Activated T-helper 9 cell treated with anti-CD3 and anti-CD28 coated beads, Interleukin-2, amount 50 U/mL, for 16 hours (primary cell): ENCODE measurements at places on chromosomes 2 and 18.
A peak's percentile ranks its signal among the peaks of the same experiment; 100 is the strongest.

GRCh38 chr2:105439141-105439540 lies 40.3 kb upstream of the FHL2 start:
- DNase-seq = no peak

DNA sequence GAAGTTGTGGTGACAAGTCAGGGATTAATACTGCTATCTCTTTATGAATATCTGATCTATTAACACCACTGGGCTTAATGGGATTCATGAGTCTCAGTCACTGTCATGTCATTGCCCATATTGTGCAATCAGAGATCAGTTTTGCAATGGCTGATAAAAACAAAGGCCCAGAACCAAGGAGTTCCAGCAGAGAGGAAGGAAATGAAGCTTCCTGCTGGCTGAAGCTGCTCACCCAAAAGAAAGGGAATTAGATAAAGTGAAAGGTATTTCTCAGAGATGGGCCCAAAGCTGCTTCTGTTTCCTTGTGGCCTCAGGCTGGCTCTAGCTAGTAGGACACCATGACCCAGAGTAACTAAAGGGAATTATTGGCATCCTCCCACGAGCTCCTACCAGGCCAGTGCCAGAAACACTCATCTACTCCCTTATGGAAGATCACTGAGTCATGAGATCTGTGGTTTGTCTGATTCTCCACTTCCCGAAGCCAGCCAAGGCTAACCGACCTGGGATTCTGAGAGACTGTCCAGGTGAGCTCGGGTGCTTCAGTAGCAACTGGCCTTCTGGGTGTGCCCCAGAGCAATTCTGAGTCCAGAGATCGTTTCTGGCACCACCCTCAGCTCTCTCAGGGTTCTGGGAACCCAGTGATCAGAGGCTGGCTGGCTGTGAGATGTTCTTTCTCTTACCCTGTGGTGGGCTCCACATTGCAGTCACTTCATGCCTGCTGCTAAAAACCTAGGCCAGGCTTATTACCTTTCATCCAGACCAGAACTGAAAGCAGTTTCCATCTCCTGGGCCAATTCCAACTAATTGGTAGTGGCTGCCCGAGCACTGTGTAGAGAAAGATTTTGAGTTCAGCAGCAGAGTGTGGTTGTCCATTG lies 129.5 kb upstream of the PELI1 start:
- no peak for DNase-seq

DNA sequence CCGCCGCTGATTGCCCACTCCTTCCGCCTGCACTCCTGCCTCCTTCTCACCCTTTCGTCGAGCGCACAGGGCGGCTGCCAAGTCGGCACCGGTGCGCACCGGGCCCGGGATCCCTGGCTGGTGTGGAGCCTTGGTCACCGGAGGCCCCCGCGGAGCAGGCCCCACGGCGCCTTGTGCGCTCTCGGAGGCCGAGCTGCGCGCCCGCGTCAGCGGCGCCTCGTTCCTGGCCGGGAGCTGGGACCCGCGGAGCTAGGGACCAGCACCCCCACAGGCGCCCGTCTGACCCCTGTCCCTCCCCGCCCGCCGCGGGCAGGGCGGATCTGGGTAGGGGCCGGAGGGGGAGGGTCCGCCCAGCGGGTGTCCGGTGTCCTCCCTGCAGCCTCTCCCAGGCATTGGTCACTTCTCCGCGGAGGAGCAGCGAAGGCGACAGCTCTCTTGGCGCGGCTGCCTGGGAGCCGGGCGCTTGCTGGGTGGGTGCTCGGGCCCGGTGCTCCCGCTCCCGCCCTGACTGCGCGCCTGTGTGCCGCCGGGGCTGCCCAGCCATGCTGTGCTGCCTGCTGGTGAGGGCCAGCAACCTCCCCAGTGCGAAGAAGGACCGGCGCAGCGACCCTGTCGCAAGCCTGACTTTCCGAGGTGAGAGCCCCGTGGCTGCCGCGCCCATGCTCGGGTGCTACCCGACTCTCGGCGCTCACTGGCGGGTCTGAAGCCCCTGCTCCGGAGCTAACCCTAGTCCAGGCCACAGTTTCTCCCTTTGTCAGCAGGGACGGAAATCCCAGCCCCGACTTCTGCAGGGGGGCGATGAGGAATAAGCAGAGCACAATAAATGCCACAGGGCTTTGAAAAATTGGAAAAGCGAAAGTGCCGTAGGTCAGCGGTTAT lies 13.2 kb downstream of the DYSF start:
- DNase-seq = no peak

DNA sequence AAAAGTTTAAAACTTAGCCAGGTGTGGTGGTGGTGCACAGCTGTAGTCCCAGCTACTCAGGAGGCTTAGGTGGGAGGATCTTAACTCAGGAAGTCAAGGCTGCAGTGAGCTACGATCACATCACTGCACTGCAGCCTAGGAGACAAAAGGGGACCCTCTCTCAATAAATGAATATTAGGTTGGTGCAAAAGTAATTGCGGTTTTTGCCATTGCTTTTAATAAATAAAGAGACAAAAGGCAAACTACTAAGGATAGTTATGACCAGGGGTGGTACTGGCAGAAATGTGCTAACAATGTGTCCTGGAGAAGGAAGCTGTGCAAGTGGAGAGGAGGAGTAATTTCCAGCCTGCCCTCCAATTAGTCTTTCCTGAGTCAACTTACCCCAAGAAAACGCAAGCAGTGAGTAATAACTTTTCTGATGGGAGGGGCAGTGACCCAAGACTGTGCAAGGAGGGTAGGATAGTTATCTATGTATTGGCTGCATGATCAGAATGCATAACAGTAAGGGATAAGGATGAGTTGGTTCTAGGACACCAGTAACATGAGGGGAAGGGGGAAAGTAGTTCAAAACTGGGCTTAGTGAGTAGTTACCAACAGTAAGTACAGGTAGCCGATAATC lies 1.5 kb downstream of the EXOC6B start:
- DNase-seq = no peak

- DNase-seq = no peak
These were observed 528.1 kb upstream of the DCC start for GRCh38 chr18:51811883-51812282.

- DNase-seq = no peak
These were observed 812.8 kb downstream of the LRP1B start for GRCh38 chr2:141317986-141318385.

GRCh38 chr18:58046093-58046793 lies 2.2 kb downstream of the NEDD4L start:
- DNase-seq = no peak

DNA sequence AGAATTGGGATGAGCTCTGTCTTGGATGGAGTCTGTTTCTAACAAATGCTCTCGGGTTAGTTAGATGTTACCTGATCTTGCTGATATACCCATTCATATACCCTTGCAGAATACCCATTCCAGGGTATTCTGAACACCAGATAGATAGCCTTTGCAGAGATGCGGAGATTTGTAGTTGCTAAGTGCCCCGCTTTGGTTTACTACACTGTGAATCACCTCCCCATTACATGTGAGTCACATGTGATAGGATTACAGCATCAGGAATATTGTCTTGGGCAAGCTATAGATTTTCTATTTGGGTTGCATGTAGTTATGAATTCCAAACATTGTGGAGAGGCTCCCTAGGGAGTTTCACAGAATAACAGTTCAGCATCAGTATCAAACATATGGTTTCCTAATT lies 3.8 kb downstream of the VSNL1 start:
- no peak for DNase-seq

DNA sequence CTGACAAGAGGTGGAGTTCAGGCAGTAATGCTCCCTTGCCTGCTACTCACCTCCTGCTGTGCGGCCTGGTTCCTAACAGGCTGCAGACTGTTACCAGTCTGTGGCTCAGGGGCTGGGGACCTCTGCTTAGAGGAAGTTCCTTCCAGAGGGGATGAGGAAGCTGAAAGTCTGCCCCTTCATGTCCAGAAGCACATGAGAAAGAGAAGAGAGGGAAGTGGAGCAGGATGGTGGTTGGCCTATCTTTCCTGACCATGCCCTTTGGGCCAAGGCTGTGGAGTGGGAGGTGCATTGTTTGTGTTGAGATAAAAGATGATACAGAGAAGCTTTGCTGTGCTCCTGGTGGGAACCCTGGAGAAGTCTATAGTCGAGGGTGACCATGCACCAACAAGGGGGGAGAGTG lies 112.5 kb downstream of the LPIN1 start:
- no peak for DNase-seq

DNA sequence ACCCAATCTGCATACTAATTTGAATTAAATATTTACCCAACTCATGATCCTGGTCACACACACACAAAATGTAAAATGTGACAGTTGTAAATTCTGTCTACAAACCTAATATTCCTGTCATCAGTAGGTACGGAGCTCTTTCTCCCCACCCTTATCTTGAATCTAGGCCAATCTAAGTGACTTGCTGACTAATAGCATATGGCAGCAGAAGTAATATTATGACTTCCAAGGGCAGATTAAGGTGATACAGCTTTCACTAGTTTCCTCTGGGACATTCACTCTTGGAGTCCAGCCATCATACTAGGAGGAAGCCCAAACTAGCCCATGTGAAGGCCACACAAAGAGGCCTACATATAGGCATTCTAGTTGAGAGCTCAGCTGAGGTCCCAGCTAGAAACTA lies 89.4 kb downstream of the TMEM131 start:
- DNase-seq = no peak

DNA sequence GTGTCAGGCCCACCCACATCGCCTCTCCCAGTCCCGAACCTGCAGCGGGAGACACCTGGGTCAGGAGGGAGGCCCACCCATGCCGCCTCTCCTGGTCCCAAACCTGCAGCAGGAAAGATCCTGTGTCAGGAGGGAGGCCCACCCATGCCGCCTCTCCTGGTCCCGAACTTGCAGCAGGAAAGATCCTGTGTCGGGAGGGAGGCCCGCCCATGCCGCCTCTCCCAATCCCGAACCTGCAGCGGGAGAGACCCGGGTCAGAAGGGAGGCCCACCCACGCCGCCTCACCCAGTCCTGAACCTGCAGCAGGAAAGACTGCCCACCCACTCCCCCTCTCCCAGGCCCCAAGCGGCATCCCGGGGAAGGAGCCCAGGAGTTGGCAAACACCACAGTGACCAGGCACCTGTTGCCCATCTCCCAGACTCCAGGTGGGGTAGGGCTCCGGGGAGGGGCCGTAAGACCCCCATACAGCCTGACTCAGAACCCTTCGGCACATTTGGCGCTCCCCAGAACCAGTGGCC lies 7.8 kb downstream of the SLC66A2 start:
- no peak for DNase-seq

GRCh38 chr2:13542061-13542460 lies 825.3 kb downstream of the TRIB2 start:
- no peak for DNase-seq

DNA sequence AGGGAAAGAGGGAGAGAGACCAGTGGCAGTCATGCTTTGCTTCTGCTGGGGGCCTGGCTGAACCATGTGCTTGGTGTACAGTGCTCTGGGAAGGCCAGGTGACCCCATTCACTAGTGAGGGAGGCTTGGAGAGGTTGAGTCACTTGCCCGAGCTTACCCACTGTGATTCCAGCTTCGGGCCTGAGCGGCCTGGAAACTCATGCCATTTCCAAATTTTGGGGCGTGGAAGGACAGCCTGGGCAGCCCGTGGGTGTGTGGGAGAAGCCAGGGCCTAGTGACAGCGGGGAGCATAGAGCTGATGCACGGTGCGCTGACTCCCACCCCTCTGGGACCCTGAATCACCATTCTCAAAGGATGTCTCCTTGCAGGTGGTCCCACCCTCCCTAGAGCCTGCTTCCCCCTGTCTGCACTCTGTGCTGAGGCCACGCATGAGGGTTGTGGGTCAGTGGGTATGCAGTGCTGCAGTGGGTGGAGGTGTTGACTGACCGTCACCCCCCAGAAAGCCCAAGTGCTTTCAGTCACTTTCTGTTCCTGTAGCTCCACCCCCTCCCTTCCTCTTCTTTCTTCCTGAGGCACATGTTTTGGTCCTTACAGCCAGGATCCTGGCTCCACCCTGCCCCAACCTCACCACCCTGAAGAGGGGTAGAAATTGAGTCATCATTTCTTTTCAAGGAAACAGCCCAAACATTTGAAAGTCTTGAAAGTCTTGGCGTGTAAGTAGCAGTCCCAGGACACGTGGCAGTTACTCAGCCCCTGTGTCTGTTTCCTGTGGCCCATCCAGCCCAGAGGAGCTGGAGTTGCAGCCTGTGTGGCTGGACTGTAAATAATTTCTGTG lies 69.3 kb upstream of the MCFD2 start:
- DNase-seq = peak; percentile 30

- no peak for DNase-seq
These were observed 5.1 kb upstream of the MARCO start for GRCh38 chr2:118936936-118937335.

DNA sequence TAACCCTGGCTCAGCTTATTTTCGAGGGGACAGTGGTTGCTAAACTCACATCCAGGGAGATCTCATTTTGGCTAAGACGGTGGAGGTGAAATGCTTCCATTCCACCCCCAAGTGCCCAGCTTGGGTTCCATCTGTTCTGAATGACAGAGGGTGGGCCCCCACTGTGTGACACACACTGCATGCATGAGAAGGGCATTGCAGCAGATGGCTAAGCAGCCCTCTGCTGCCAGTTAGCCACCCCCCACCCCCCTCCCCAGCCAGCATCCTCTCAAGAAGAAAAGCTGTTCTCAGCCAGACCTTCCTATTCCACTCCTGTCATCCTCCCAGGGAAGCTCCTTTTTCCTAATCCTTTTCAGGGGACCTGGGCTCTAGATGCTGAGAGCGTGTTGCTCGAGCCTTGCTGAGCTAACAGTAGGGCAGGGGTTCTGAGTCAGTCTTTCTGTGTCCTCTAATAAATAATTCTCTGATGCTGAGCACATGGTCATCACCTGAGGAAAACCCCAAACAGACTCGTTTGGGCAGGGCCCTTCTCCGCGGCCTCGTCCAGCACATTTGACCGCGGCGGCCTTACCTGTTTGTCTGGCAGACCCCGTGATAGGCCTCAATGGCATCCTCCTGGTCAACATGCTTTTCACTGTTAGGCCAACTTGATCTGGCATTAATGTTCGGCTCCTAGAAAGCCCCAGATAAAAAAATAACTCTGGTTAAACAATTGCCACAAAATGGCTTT lies 49.5 kb upstream of the ACAA2 start:
- DNase-seq = no peak

- no peak for DNase-seq
These were observed 451.1 kb downstream of the DSC3 start for GRCh38 chr18:30591462-30591861.

GRCh38 chr18:49167084-49167483 lies 216.3 kb upstream of the SMAD7 start:
- no peak for DNase-seq

DNA sequence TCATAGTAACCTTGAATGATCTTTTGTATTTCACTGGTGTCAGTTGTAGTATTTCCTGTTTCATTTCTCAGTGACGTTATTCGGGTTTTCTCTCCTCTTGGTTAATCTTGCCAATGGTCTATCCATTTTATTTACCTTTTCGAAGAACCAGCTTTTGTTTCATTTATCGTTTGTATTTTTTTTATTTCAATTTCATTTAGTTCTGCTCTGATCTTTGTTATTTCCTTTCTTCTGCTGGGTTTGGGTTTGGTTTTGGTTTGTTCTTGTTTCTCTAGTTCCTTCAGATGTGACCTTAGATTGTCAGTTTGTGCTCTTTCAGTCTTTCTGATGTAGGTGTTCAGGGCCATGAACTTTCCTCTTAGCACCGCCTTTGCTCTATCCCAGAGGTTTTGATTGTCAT lies 36.7 kb downstream of the SP140 start:
- no peak for DNase-seq

GRCh38 chr2:102337012-102337411 lies 18.6 kb upstream of the IL18R1 start:
- DNase-seq = no peak
